Glomerular endothelial cell (primary cell): ENCODE measurements at places on chromosomes 12 and 14. TPM values are rescaled to one million over a fixed set of nuclear protein-coding genes. Genes with fewer than 3 reads are reported as not detected.

DNA sequence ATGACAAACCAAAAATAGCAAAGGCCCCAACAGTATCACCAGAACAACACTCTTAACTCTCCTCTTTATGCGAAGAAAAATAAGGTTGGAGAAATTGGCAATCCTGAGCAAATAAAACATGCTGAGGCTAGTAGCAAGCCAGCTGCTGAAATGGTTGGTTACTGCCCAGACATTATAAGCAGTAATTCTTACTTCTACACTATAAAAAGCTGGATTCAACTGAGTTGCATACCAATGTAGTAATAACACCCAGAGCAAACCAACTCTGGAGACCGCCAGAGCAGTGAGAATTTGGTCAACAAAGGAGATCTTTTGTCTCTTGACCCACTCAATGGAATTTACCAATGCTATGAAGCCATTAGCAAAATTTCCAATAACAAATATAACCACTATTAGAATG lies 628 bp downstream of the TAS2R30 start:
- DNase-seq: no peak

DNA sequence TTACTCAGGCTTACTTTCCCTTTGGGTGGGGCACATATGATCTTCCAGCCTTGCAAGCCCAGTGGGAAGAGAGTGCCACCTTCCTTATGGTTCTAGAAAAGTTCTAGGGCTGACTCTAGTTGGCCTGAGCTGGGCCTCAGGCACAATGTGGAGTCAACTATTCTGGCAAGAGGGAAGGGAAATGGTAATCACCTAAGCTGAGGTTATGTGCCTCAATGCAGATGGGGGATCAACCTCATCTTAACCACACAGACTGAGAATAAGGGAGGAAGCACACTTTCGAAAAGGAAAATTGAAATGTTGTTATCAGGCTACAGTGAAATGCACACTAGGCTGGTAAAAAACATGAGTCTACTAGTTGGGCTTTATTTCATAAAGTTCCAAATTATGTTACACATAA lies 77.5 kb upstream of the RMST start:
- DNase-seq: no peak

Gene GPR162
- 2.0 and 3.7 TPM in 2 replicates for total RNA-seq

Gene CEP290
- 15.8 and 19.0 TPM in 2 replicates for total RNA-seq

Gene CREBL2
- 17.3 and 26.3 TPM in 2 replicates for total RNA-seq

GRCh38 chr14:54920052-54920451 lies 17.4 kb upstream of the GCH1 start:
- no peak for DNase-seq

DNA sequence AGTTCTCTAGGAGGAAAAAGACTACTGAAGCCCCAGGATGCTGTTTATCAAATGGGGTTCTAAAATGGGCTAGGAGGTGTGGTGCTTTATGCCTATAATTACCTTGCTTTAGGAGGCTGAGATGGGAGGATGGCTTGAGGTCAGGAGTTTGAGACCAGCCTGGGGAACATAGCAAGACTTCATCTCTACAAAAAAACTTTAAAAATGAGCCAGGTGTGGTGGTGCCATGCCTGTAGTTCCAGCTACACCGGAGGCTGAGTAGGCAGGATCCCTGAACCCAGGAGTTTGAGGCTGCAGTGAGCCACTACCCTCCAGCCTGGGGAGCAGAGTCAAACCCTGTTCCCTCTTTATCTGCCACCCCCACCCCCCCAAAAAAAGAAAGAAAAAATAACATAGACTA lies 23.3 kb upstream of the SLC2A3 start:
- no peak for DNase-seq

DNA sequence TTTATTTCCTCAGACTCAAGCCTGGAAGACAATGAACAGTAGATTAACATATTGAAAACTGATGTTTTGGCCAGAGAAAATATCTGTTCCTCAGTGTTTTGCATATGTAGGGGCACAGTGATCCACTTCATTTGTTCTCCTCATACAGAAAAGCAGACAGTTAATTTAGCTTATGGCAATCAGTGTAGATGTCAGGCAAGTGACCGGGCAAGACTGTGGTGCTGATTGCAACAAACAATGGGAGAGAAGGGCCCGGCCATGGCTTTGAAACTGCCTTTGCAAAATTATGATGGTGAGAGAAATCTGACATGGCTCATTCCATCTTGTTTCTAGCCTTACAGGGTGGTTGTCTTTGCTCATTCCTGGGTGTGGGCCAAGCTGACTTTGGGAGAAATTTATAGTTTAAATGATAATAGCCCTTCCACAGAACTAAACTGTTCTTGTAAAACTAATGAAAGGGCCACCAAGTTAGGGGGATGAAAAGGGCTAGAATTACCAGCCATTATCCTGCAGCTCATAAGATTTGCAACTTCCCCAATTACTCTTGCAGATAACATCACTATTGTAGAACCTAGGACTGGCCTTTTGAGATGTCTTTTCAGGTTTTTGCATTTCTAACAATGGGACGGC lies 220.3 kb downstream of the KTN1 start:
- DNase-seq: no peak

- DNase-seq: no peak
These were observed 110.1 kb downstream of the RBM19 start for GRCh38 chr12:113855998-113856397.

Gene KRT71
- total RNA-seq: not detected in 2 replicates

DNA sequence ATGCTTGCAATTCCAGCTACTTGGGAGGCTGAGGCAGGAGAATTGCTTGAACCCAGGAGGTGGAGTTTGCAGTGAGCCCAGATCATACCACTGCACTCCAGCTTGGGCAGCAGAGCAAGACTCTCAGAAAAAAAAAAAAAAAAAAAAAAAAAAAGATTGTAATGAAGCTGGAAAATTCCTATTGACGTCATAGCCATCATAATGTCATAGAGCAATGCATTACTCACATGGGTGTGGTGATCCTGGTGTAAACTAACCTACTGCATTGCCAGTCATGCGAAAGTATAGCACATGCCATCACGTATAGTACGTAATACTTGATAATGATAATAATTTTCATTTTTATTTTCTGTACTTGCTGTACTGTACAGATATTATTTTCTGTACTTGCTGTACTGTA lies 42.7 kb upstream of the NID2 start:
- DNase-seq: no peak

DNA sequence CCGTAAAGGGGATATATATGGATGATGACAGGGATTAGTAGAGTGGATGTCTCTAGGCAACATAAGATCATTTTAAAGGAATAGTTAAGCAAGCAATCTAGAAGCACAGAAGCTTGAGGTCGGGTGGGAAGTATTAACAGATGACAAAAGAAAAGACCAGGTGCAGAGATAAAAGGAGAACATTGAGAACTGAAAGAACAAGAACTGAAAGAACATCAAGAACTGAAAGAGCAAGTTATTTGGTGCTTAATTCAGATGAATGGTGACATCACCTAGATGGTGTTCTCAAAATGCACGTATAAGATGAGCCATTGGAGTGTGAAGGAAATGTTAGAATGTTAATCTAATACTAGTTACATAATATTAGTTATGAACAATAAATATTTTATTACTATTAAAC lies 224.0 kb upstream of the PDE3A start:
- DNase-seq: no peak

GRCh38 chr14:41605550-41606281 lies 960 bp upstream of the LRFN5 start:
- no peak for DNase-seq

GRCh38 chr14:39212693-39213092 lies 21.0 kb upstream of the MIA2 start:
- DNase-seq: no peak

Gene RNU4-1
- under 0.01 TPM in 2 replicates for total RNA-seq

Gene MTRFR
- total RNA-seq: 5.6 and 17.6 TPM in 2 replicates

DNA sequence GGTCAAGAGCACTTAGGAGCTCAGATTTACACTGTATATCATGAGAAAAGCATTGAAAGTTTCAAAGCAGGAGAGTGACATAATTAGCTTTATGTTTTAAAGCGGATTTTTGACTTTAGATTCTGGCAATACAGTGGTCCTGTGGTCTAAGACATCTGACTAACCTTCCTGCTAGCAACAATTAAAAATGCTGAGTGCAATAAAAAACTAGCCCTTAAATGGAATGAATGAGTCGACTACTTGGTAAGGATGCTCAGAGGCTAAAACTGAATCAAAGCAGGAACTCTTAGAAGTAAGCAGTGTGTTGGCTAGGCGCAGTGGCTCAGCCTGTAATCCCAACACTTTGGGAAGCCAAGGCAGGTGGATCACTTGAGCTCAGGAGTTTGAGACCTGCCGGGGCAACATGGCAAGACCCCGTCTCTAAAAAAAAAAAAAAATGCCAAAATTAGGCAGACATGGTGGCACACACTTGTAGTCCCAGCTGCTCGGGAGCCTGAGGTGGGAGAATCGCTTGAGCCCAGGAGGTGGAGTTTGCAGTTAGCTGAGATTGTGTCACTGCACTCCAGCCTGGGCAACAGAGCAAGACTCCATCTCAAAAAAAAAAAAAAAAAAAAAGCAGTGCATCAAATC lies 18.9 kb downstream of the BICD1 start:
- DNase-seq: no peak

- DNase-seq: no peak
These were observed 768 bp downstream of the METTL25 start for GRCh38 chr12:82359115-82359478.

- DNase-seq: no peak
These were observed 74.7 kb downstream of the APAF1 start for GRCh38 chr12:98719515-98720504.

- no peak for DNase-seq
These were observed 51.0 kb downstream of the SPTLC2 start for GRCh38 chr14:77565289-77565993.

DNA sequence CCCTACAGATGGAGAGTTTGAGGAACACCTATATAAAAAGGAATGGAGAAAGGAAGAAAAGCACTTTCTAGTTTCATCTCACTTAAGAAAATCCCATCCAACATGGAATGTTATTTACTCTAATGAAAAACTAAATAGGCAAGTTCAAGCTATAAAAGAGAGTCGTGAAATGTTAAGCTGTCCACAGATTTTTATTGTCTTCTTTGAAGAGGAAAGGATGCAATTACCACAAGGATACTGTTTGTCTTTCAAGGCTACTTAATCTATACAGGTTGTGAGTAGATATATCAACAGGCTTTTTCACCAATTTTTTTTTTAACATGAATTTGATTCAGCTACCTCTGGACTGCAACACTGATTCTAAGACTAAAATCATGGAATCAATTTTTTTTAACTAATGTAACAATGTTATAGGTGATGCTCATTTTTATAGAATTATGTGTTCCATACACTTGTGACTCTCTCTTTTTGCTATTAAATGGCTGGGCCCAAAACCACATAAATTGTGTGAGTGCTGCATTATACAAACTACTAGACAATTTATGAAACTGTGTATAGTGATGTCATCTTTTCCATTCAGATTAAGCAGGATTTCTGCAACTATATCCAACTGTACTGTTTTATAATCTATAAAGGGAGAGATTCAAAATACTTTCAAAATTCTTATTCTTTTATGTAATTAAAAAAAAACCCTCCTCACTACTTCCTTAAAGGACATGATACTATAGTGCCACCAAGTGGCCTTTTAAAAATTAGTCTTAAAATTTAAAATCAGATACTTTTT lies 26.8 kb upstream of the BMAL2 start:
- no peak for DNase-seq

DNA sequence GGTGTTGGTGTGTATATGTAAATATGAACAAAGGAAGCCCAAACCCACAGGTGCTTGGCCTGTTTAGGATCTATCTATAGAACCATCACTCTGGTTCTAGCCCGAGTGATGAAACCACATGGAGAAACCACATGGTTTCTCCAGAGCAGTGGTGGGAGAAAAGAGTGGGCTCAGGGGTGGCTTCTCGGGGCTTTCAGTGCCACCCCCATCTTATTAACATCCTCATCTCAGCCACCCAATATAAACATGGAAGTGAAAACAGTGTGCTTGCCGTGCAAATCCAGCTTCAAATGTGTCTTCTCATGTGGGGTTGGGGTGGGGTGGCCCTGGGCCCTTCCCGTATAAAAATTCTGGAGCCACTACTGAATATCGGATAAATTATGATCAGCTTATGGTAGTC lies 109.0 kb downstream of the STAB2 start:
- DNase-seq: no peak

Gene CMA1
- not detected in 2 replicates for total RNA-seq

- DNase-seq: no peak
These were observed 15.3 kb upstream of the SNAPC1 start for GRCh38 chr14:61746881-61747280.

Gene CLMN
- total RNA-seq: 2.6 and 3.0 TPM in 2 replicates

Gene AGAP2
- 0.47 TPM in 1 of 2 replicates, not detected in the other for total RNA-seq

- no peak for DNase-seq
These were observed 16.1 kb downstream of the VRTN start for GRCh38 chr14:74364271-74364880.

GRCh38 chr12:82481954-82482353 lies 123.6 kb downstream of the METTL25 start:
- DNase-seq: no peak

- DNase-seq: no peak
These were observed 13.0 kb downstream of the TCP11L2 start for GRCh38 chr12:106315523-106315922.

Gene ITGA5
- 786 and 1,054 TPM in 2 replicates for total RNA-seq

DNA sequence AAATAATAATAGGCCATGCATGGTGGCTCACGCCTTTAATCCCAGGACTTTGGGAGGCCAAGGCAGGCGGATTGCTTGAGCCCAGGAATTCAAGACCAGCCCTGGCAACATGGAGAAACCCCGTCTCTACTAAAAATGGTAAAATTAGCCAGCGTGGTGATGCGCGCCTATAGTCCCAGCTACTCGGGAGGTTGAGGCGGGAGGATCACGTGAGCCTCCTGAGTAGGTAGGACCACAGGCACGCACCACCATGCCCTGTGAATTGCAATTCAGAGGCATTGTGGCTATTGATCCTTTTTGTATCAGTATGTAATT lies 2.3 kb downstream of the ARHGDIB start:
- DNase-seq: no peak

Gene SDR9C7
- total RNA-seq: not detected in 2 replicates

GRCh38 chr12:44019118-44019517 lies 183.2 kb downstream of the TMEM117 start:
- DNase-seq: no peak

Gene BATF
- not detected in 2 replicates for total RNA-seq

- DNase-seq: no peak
These were observed 44.2 kb downstream of the KCTD10 start for GRCh38 chr12:109432842-109433304.

Gene OR4L1
- not detected in 2 replicates for total RNA-seq

GRCh38 chr12:129886541-129886940 lies 17.3 kb downstream of the TMEM132D start:
- no peak for DNase-seq

Gene GALNT16
- 0.70 and 1.3 TPM in 2 replicates for total RNA-seq

DNA sequence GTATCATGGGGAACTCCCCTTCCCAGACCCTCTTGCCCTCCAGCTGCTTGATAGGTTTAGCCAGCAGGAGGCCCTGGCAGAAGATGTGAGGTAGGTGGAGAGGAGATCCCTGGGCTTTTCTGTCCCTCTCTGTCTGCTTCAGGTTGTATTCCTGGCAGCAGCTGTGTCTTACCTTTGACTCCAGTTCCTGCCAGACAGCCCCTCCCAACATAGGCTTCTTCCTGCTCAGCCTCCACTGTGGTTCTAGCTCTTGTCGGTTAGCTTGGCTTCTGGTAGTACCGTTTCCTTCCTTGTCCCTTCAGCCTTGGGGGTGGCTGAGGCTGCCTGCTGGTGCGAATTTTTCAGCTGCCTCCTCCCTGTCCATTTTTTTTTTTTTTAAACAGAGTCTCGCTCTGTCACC lies 215.7 kb upstream of the CRY1 start:
- no peak for DNase-seq

Gene PLCZ1
- total RNA-seq: not detected in 2 replicates
